ENCODE measurements at places on chromosomes 12 and 14.

- DNase-seq, result peak; percentile 96
Measured at GRCh38 chr14:95483309-95484165, 32.9 kb downstream of the SYNE3 start.

- DNase-seq, result no peak
Measured at GRCh38 chr14:94850309-94851211, 80.6 kb upstream of the GSC start.

DNA sequence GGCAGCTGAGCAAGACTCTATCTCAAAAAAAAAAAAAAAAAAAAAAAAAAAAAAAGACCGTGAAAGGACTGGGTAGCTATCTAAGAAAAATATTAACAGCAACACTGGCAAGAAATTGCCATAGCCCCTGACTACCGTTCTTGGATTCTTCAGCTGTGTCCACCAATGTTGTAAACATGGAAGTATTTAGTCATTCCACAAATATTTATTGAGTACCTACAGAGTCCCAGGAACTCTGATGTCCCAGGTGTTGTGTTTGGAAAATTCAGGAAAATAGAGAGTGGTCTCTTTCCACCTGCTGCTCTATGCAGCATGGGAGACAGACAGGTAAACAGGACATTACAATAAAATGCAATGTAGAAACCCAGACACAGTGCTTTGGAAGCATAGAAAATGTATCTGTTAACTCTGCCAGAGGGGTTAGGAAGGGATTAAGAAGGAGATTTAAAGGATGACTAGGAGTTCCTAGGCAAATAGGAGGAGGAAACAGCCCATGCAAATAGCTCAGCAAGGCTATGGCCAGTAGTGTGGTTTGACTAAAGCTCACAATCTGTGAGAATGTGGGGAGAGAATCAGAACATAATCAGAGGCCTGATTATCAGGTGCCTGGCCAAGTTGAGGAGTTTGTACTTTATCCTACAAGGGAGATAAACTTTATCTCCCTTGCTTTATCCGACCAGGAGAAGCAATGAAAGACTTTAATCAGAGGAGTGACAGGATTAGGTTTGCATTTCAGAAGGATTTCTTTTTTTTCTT lies 2.1 kb upstream of the DLST start:
- DNase-seq, result no peak

DNA sequence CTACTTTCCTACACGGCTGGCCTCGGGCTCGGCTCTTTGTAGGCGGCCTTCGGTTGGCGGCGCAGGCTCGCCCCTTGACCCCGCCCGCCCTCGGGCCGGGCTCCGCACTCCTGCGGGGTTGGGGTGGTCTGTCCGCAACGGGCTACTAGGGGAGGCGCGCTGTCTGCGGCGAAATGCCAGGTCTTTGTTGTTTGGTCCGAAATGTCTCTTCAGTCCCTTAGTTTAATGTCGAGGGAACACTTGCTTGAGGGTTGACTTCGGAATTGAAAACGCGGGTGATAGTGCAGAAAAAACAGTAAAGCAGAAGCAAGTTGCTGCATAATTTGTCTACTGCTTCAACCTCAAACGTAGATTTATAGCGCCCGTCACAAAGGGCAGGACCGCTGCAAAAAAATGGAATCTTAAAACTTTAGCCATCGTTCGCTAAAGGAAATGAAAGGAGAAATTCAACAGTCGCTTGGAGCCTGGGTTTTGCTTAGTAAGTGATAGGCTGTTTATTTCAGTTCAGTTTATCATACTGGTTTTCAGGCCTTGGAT lies 390 bp downstream of the JKAMP start:
- DNase-seq, result peak; percentile 9

DNA sequence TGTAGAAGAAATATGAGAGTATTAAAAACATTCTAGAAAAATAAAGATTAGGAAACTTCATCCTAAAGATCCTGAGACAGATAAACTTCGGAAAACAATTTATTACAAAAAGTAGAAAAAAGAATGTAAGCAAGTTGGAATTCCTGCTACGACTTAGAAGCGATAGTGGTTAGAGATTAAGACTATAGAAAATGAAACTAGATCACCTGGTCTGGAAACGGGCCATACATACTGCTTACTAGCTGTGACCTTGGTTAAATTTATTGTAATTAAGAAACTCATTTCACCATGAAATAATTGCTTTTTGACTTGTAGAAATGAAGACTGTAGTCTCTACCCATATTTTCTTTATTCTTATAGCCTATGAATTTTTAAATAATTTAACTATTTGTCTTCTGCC lies 614.1 kb downstream of the SLC16A7 start:
- DNase-seq, result no peak

All from hepatic stellate cell (primary cell).